Body of pancreas (tissue), 4 donors: ENCODE measurements at places on chromosomes 6 and 20.

GRCh38 chr20:54122681-54123586 lies 50.9 kb downstream of the CYP24A1 start:
- DNase-seq, result no peak

DNA sequence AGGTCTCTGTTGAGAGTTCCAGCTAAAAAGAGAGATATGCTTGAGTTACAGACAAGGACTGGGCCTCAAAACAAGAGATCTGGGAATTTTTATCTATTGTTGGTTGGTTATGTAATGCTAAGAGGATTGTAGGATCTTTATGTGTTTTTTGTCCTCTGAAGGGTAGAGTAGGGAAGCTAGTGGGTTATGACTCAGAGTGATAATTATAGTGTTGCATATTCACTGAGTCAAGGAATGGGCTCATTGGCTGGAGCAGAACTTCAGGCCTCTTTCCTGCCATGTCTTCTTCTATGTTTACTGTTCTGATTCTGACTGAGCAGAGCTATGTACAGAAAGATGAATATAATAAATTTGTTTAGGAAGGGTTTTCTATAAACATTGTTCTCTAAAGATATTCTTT lies 66.1 kb upstream of the NOX3 start:
- no peak for DNase-seq

GRCh38 chr6:111605100-111605751 lies 452 bp downstream of the TRAF3IP2 start:
- DNase-seq, result peak; percentile 60

DNA sequence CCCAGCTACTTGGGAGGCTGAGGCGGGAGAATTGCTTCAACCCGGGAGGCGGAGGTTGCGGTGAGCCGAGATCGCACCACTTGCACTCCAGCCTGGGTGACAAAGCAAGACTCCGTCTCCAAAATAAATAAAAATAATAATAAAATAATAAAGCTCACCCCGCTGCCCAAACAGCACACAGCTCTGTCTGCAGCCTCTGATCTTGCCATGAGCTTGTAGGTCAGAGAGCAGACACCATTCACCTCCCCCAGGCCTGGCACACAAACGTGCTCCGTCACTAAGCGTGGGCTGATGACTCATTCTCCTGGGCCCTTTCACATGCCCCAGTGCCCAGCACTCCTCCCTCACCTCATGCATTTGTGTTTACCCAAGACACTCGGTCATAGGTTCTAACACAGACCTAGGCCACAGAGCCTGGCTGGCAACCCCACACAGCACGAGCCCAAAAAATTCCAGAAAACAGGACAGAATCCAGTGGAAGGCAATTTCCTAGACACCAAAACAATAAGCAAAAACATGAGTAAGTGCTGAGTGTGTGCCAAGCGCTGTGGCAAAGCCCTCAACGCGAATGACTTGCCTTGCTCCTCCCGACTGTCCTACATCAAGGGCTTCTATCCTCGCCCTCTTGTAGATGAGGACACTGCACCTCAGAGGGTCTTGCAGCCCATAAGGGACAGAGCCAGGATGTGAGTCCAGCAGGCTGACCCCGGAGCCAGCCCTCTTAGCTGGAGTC lies 18.0 kb downstream of the ATP9A start:
- DNase-seq, result peak; percentile 92

DNA sequence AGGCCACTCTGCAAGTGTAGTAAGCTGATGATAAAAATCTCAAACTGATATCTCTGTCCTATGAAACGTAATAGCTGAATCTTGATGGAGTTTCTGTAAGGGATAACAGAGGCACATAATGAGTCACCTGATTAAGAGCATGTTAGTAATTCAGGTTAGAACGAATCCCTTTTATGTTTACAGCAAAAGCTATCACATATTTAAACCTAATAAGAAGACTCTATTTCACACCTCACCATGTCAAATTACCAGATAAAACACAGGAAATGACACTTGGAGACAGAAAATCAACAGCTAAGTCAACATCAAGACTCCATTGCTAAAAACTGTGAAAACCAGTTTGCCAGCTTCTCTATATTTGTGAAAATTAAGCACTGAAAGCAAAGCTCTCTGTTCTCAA lies 11.8 kb downstream of the CST7 start:
- DNase-seq, result no peak

GRCh38 chr6:19297880-19298279 lies 539.3 kb upstream of the ID4 start:
- no peak for DNase-seq

DNA sequence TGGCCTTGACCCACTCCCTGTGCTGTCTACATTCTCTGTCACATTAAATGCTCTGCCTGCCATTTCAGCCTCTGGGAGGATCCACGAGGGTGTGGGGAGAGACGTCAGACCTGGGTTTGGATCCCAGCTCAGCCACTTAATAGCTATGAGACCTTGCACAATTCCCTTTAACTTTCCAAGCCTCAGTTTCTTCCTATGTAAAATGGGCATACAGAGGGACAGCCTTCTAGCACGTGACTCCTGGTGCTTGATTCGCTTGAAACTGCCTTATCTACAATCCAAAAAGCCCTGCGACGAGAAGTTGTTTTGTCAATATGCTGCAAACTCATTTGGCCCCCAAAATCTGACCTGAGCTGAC lies 40.0 kb downstream of the TOX2 start:
- DNase-seq, result no peak

DNA sequence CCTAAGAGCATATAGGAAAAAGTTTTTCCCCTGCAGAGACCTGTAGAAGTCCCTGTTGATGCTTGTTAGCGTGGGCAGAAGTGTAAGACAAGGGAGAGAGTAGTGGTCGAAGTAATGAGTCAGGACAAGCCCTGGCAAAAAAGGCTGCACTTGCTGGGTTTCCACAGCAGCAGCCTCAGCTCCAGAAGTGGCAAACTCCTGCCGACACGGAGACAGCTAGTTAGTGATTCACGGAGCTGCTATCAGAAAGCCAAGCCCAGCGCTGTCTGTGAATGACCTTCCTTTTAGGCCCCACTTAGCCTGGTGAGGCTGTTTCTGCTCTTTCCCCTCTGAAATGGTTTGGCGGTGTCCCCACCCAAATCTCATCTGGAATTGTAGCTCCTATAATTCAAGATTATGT lies 109.1 kb downstream of the FAM50B start:
- no peak for DNase-seq

DNA sequence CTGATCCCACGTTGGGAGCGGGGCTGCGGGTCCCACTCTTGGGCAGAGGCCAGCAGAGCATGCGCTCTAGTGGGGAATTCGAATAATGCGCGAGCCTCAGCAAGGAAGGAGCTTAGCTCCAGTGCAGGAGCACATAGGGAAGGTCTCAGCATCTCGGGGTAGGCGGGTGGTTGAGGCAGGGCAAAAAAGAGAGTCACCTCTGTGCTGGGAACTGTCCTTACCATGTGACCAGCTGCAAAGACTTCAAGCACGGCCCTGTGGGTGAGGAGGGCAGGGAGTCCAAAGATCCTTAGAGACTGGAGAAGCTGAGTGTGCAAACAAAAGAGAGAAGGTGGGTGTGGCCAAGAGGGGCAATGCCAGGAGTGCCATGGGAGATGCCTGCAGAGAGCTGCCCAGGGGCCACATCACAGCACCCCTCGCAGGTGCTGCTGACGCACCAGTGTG lies 79.2 kb upstream of the CD93 start:
- DNase-seq, result no peak

- no peak for DNase-seq
Observed at GRCh38 chr6:162157167-162157870, 570.2 kb downstream of the PRKN start.

GRCh38 chr6:1240766-1241318 lies 71.1 kb upstream of the FOXQ1 start:
- no peak for DNase-seq

- DNase-seq, result no peak
Observed at GRCh38 chr20:41087325-41087685, 50.0 kb upstream of the PLCG1 start.

- no peak for DNase-seq
Observed at GRCh38 chr6:133590814-133591213, 298.1 kb upstream of the TCF21 start.

DNA sequence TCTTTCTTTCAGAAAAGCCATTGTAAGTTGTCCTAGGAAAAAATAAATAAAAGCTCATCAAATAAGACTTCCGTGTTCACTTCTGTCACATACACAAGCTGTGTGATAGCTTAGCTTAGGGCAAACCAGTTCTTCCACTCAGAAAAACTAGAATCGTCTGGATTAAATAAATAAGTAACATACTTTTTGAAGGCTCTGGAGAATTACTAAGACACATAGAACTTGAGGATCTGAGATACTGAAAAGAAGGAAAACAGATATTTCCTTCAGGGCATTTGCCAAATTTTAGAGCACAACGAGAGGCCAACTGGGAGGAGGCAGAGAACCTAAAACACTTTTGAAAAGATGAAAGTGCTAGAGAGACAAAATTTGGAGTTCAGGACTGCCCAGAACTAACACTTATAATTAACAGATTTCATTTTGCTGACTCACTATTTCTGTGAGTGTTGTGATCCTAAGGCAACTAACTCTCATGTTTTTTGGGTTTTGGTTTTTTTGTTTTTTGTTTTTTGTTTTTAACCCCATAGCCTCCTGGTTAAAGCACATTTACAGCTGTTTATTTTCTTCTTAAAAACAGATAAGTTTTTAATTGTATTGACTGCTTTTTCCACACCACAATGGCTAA lies 38.7 kb upstream of the THEMIS start:
- DNase-seq, result no peak

GRCh38 chr6:36029464-36029863 lies 1.9 kb downstream of the MAPK14 start:
- DNase-seq, result no peak

- DNase-seq, result no peak
Observed at GRCh38 chr20:47349365-47350180, 6.9 kb downstream of the ZMYND8 start.

DNA sequence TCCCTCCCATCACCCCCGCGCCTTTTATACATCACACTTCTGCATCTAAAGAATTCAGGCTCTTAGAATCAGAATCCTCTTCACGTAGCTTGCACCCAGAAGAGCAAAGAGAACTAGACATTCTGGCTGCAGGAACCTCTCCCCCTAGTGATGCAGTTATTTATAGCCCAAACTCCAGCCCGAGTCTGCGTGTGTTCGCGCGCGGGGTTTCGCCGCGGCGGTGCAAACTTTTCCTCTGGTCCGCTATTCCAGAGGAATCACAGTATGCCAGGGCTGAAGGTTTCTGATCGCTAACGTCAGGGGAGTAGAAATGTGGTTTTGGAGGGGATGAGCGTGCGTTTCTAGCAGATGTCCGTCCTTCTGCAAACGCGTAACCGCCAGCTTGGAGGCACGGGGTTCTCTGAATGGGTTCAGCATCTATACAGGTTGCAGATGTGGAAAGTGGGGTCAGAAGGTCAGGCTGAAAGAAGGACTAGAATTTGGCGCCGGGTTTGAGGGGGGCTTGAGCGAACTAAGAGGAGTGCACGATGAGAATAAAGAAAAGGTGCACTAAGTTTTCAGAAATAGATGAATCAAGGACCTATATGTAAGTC lies 1.8 kb downstream of the EPHA7 start:
- DNase-seq, result no peak

- no peak for DNase-seq
Observed at GRCh38 chr20:51341581-51341980, 200.9 kb downstream of the NFATC2 start.

GRCh38 chr6:137248702-137249101 lies 29.5 kb upstream of the IFNGR1 start:
- no peak for DNase-seq

GRCh38 chr20:47278907-47279348 lies 77.6 kb downstream of the ZMYND8 start:
- DNase-seq, result no peak

- DNase-seq, result no peak
Observed at GRCh38 chr6:2763345-2763841, 1.8 kb upstream of the WRNIP1 start.

- DNase-seq, result no peak
Observed at GRCh38 chr20:64160118-64160517, 4.1 kb upstream of the MYT1 start.

GRCh38 chr6:9116026-9116425 lies 680.7 kb upstream of the SLC35B3 start:
- DNase-seq, result no peak

DNA sequence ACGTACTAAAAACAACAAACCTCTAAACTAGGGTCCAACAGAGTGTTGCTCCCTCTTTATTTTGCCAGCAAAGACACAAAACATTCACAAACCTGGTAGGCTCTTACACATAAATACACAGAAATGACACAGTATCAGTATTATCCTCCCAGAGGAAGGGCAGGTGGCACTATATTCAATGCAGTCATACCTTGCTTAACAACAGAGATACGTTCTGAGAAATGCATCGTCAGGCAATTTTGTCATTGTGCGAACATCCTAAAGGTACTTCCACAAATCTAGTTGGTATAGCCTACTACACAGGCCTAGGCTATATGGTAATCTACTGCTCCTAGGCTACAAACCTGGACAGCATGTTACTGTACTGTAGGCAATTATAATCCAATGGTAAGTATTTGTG lies 9.6 kb downstream of the ZBTB2 start:
- DNase-seq, result no peak

DNA sequence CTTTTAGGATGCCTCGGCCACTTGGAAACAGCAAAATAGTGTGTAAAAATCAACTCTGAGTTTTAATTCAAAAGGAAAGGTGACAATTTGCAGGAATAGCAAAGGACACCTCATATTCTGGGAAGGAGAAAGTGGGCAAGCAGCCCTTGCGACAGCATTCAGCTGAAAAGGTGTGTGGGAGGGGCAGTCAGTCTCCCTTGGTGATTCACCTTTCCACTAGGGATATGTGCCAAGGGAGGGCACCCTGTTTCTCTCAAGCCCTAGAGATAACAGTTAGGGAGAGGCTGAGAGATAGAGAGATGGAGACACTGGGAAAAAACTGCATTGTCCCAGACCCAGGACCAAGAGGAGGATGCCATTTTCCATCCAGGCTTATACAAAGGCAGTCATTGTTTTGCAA lies 228.1 kb downstream of the EPM2A start:
- no peak for DNase-seq

- peak; percentile 72 for DNase-seq
Observed at GRCh38 chr20:12012241-12013222, 94.8 kb downstream of the BTBD3 start.

DNA sequence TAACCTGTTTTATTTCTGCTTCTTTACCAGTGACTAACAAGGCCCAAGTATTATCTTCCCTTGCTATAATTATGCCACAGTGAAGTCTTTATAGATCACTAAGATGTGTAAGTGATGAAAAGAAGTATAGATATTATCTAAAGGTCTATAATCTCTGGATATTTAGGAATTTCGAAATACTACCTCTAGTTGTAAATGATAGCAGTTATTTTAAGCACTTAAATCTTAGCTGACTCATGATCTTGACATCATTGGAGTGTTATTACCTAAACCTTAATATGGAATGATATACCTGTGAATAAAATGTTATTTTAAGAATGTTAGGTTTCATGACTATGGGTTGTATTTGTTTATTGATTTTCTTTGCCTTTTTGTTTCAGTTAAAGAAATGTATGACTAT lies 31.5 kb downstream of the CDC40 start:
- no peak for DNase-seq

DNA sequence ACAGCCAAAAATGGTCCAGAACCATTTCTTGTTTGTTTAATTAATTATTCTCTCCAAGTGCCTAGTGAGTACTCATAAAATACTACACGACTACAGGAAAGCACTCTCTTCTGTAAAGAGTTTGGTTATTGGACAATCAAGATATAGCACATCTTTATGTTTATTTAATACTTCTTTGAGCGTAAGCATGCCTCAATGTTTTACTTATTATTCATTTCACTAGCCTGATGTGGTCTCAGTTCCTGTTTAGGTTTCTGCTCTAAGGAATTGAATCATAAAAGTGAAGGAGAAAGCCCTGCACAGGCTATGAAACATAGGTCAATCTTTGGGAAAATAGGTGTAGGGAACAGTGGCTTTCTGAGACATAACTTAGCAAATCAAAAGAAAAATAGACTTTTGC lies 45.9 kb upstream of the AIG1 start:
- DNase-seq, result no peak

GRCh38 chr20:15075586-15075985 lies 738.2 kb upstream of the FLRT3 start:
- no peak for DNase-seq
